B cell (primary cell): ENCODE measurements at places on chromosomes 16 and 17.

GRCh38 chr17:57946798-57947358 is 8.3 kb downstream of the CUEDC1 start:
- DNase-seq = peak; percentile 75

DNA sequence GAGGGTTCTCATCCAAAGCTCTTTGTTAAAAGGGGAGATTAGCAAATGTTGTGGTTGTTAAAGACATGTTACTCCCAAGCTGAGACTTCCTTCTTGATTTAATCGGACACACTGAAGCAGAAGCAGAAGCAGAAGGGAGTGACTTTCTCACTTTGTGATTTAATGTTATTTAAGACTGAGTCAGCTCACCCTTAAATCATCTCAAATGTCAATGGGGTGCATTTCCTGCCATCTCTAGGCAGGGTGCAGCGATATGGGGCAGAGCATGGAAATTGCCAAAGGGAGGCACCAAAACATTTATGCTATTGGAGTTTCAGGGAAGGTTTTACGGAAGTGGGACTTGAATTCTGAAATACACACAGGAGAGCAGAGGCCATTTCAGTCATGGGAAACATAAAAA is 283.6 kb downstream of the ABCC12 start:
- no peak for DNase-seq

- DNase-seq = no peak
Measured at GRCh38 chr17:76014925-76015261, 12.2 kb downstream of the EVPL start.

GRCh38 chr17:43905985-43906852 is 1.1 kb downstream of the MPP2 start:
- DNase-seq = peak; percentile 44

- DNase-seq = peak; percentile 60
Measured at GRCh38 chr16:58661199-58661830, 23.3 kb downstream of the SLC38A7 start.

DNA sequence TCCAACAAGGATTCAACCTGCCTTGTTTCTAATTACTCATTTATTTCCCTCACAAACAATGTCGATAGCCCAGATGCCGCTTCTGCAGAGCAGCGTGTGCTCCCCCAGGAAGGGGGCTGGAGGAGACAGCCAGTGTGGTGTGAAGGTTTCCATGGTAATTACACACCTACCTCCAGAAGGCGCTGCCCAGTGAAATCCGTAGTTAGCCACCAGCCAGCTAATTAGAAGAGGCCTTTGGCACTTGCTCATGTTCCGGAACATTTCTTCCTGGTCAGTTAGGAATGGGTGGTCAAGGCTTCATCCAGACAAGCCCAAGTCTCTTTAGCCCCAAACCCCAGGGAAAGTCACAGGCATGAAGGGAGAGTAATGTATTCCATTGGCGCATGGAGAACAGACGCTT is 342.5 kb upstream of the C16orf82 start:
- DNase-seq = no peak

DNA sequence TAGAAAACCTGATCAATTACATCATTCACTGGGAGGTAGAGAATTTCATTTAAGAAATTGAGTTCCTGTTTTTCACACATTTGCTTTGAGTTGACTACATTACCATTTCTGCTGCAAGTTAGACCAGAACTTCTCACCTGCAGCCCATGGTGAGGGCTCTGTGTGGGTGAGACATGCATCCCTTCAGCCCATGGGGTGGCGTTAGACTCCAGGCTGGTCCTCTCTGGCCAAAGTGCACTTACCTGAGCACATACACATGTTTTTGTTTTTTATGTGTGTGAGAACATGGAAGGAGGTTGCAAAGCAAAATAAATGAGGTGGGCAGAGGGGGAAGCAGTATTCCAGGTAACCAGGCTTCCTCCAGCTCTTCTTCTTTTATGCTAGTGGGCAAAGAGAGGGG is 470.2 kb downstream of the PMP22 start:
- no peak for DNase-seq

DNA sequence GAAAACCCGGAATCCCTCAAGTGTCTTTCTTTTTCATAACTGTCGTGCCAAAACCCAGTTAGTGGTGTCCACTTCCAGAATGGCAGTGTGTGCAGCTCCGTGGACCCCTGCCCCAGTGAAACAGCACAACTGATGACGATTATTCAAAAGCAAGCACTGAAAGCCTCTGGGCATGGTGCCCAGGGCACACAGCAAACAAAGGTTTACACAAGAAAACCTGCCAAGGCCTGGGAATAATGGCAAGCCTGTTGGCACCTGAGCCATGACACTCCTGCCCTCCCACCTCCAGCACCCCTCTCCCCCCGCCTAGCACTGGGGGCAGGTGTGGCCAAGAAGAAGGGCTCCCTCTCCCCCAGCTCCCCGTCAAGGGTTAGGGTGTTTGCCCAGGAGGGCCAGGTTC is 2.8 kb downstream of the PKMYT1 start:
- no peak for DNase-seq

GRCh38 chr17:18326039-18326438 is 10.9 kb downstream of the SMCR8 start:
- DNase-seq = no peak

- peak; percentile 10 for DNase-seq
Measured at GRCh38 chr17:17303847-17304490, 796 bp downstream of the NT5M start.

DNA sequence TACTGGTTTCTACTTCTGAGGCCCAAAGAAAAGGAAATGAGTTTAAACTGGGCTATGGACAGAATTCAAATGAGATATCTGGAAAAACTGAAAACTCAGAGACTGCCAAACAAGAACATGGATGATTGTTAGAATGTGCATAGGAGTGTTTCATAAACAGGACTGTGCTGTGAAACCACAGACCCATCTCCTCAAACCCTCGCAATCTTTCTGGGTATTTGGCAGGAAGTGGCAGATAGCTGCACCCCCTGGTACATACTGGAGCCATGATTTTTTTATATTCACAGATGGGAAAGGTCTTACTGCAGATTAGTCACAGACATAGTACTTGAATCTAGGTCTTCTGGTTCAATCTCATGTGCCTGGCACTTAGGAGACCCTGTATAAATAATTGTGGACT is 145.0 kb downstream of the CCDC182 start:
- no peak for DNase-seq

GRCh38 chr17:40014375-40014980 is 762 bp upstream of the CSF3 start:
- DNase-seq = no peak

GRCh38 chr16:82758904-82759303 is 132.1 kb downstream of the CDH13 start:
- no peak for DNase-seq

DNA sequence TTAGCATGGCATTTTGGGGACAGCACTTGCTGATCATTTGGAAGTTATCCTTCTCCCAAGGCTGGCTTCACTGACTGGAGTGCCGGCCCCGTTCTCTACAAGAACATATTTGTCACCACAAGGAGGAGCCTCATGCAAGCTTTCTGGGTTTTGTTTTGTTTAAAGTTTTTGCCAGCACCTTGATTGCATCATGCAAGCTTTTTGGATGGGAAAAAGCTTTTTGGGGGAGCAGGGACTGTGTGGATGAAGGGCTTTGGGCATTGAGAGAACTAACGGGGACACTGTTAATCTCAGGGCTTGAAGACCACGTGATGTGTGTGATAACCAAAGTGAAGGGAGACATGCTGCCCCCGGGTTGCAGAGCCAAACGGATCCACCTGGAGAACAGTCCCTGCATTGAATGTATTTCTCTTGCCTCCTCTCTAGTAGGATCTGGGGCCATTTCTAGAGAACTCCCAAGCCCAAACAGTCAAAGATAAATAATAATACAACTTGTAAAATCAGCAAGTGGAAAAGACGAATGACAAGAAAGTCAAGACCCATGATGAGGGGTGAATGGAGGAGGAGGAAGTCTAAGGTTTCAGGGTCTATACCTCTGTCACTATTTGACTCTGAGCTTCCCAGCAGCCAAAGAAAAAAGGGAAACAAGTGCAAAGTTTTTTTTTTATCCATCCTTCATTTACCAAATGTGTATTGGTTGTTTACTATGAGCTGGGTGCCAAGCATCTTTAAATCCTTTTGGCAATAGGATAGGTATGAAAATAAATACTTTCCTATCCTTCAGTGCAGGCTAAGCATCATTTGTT is 17.2 kb downstream of the TMEM114 start:
- no peak for DNase-seq

- DNase-seq = no peak
Measured at GRCh38 chr16:81313701-81314602, 810 bp upstream of the GAN start.

DNA sequence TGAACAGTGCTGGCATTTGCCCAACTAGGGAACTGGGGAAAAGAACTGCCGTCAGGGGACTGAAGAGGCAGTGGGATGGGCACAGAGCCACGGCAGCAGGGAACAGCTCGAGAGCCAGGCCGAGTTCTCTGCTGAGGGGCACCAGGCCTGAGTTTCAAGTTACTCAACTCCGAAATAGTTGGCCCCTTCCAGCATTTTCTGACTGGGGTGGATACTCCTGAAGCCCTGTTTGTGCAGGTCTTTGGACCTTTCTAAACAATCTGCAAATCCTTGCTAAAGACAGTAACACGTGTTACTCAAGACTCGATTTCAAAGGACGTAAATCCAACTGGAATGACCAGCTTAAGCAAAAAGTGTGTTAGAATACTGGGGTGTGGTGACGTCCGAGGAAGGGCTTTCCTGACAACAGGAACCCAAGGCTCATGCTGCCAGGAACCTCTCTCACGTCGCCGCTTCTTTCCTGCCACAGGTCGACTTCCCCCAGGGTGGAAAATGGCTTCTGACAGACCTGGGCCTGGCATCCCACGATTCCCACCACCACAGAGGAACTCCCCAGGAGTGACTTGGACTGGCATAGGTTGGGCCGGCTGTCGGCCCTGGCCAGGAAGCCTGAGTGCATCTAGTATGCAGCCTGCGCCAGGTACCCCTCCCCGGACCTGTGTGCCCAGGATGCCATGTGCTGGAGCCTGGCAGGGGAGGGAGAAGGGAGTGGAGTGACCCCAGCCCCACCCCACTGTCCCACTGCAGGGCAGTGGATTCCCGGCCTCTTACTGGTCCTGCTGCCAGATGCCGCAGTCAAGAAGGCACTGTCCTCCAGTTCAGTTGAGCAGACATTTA is 71.9 kb downstream of the N4BP1 start:
- no peak for DNase-seq

DNA sequence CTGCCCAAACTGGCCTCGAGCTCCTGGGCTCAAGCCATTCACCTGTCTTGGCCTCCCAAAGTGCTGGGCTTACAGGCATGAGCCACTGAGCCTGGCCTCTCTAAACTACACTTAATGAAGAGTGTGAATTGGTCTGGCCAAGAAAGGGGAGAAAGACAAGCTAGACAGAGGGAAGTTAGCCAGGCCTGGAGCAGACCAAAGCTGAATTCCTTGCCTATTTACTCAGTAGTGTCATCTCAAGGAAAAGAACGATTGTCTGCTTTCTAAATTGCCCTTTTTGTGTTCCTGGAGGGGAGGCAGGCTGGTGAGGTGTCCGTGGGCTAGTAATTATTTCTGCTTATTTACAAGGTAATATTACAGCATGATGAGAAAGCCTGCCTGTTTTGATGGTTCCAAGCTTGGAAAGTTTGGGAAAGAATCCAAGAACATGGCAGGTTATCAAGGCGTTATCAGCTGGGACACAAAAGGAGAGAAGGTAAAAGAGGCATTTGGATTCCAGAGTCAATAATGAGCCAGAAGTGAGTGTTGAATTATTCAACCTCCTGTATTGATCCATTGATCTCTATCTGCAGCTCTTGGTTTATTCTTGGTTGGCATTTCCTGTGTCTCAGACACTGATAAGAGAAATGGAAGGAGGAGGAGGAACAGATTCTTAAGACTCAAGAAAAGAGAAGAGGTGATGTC is 6.3 kb upstream of the CBFB start:
- DNase-seq = no peak

DNA sequence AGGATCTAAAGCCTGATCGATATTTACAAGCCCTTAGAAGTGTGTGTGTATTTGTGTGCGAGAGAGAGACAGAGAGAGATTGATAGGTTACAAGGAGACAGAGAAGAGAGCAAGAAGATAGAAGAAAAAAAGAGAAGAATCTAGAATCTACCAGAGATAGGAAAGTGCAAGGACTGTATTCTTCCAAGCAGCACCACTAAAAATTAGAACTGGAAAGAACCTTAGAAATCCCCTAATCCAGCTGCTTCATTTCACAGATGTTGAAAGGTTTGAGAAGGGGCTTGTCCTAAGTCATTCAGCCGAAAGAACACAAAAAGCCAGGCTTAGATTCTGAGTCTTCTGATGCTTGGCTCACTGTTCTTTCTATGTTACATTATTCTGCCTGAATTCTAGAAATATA is 92.2 kb downstream of the HS3ST3A1 start:
- DNase-seq = no peak

GRCh38 chr17:62724398-62725146 is 83.5 kb downstream of the MARCHF10 start:
- peak; percentile 85 for DNase-seq

DNA sequence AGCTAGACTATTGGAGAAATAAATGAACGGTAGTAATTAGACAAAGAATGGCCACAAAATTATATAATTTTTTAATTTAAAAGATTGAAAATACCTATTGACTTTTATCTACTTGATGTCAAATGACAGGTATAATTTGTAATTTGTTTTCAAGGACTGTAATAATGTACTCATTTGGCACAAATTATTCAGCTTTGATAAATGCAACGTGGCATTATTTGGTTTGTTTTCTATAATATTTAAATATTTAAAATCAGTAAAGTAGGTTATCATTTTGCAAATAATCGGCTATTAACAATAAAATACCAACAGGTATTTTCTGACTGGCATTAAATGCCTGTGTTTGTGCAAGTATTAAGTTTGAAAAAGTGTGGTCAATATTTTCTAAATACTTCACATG is 60.6 kb downstream of the CDH11 start:
- no peak for DNase-seq

- DNase-seq = peak; percentile 33
Measured at GRCh38 chr17:5115673-5116651, at the start of gene USP6. TSS of gene USP6 (plus strand) at chr17:5116032. CDS start at chr17:5130368, 14,336 bp downstream.

GRCh38 chr16:67100569-67101310 is 9.0 kb upstream of the PHAF1 start:
- DNase-seq = peak; percentile 34

DNA sequence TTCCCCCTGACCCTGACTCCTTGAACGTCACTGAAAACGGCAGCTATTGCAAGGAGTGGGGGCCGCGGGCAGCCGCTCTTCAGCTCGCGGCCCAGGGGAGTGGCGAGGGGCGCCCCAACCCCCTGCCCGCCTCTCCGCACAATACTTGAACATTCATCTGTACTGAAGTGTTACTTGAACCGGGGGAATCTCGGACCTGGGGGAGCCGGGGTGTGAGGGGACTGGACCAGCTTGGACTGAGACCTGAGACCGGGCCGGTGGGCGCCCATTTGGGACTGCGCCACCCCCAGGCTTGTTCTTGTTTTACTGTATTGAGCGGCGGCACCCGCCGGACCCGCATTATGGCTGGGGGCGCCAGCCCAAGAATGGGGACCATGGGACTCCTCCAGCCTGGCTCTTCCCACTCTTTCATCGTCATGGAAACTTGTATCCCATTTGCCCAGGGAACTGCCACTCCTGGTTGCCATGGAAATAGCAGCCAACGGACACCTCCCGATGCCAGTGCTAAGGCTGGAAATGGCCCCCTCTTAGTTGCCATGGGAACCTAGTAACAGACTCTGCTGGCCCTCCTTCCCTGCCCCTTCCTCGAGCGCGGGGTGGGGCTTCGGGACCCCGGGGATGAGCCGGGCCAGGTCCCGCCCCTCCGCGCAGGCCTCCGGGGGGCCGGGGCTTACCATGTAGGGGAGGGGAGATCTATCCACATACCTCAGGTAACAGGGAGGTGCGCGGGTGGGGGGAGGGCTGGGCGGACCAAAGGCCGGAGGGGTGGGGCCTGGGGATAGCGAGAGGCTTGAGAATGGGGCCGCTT is 805 bp upstream of the ORAI3 start:
- DNase-seq = peak; percentile 60

GRCh38 chr16:74288065-74288464 is 8.5 kb upstream of the PSMD7 start:
- DNase-seq = no peak
